ENCODE measurements at places on chromosomes 16 and 17. TPM values are rescaled to one million over a fixed set of nuclear protein-coding genes. Genes with fewer than 3 reads are reported as not detected.

DNA sequence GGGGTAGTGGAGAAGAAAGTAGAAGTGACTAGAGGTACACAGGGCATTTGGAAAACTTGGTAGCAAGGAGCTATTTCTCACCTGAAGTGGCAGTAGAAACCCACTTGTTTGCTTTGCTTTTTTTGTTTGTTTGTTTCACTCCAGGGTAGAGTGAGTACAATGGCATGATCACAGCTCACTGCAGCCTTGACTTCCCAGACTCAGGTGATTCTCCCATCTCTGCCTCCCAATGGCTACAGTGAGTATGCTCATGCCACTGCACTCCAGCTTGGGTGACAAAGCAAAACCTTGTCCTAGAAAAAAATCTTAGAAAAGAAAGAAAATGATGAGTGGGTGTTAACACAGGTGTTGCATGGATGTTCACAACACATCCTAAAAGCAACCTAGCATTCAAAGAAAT, 40.4 kb downstream of the SCNN1G start:
- H3K27ac ChIP-seq, result no peak overlapping the region
- no peaks in the 10 kb centered on the region for H3K27me3 ChIP-seq
- H3K4me1 ChIP-seq, result no peaks in the 10 kb centered on the region
- H3K36me3 ChIP-seq, result no peaks in the 10 kb centered on the region
- no peak for DNase-seq

DNA sequence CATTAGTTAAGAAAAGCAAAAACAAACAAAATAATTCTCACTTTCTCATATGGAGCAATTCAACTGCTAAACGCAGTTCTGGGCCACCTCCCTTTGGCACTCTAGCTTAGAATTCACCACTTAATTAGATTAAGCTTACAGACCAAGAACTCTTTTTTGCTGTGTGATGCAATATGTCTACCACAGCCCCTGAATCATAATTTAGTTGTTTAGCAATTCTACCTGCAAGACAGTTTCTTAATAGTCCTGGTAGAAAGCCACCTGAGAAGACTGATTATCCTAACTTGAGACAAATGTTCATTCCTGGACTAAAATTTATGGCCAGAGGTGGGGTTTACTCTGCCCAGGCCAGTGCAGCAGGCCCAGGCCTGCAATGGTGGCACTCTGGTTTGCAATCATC, 205.9 kb downstream of the HS3ST3A1 start:
- no peak overlapping the region for H3K4me3 ChIP-seq
- H3K27me3 ChIP-seq, result no peaks in the 10 kb centered on the region
- DNase-seq, result no peak
- H3K27ac ChIP-seq, result no peak overlapping the region
- H3K36me3 ChIP-seq, result no peaks in the 10 kb centered on the region

DNA sequence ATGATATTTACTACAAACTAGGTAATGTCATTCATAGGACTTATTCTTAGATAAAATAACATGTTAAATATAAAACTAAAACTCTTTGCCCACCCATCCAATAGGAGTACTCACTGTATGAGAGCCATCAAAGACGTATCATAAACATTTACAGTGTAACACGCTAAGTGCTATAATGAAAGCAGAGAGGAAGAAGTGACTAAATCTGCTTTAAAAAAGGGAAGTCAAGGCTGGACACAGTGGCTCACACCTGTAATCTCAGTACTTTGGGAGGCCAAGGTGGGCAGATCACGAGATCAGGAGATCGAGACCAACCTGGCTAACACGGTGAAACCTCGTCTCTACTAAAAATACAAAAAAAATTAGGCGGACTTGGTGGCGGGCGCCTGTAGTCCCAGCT, 32.4 kb downstream of the SPAG9 start:
- no peaks in the 10 kb centered on the region for H3K4me1 ChIP-seq
- no peak overlapping the region for H3K27ac ChIP-seq
- no peak for DNase-seq
- no peaks in the 10 kb centered on the region for H3K36me3 ChIP-seq
- H3K4me3 ChIP-seq, result no peak overlapping the region

DNA sequence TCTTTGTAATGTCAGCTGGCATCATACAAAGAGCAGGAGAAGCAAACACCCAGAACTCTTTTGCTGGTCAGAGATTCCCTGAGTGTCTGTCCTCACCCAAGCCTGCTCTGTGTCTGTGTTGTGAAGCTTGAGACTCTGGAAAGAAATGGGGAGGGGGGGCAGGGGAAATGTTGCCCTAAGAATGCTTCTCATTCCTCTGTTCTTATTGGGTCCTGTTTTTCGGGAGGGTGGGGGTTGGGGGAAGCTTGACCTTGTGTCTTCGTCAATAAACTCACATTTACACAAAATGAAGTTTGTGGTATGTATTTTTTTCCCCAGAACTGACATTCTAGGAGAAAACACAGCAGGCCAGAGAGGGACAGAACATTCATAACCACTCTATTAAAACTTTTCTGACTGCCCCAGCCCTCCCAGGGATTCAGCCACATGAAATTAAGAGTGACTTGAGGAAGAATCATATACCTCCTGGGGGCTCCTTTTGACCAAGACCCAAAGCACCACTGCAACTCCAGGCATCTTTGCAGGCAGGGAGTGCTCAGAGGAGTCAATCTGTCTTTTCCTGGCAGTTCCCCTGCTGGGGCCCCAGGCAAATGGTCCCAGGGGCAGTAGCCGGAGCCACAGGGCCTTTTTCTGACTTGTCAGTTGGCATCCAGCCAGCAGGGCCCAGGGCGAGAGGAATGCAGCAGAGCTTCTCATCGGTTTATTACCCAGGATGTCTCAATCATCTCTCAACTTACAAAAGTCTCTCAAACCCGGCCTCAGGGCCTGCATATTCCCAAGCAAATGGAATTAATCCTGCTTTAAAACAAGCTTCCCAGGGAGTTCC, 5.1 kb upstream of the RASL10B start:
- no peaks in the 10 kb centered on the region for H3K4me1 ChIP-seq
- H3K27ac ChIP-seq, result peak overlapping the region; percentile 5
- H3K27me3 ChIP-seq, result no peaks in the 10 kb centered on the region
- no peak overlapping the region for H3K4me3 ChIP-seq

- DNase-seq, result no peak
- H3K27me3 ChIP-seq, result no peaks in the 10 kb centered on the region
- H3K4me1 ChIP-seq, result no peaks in the 10 kb centered on the region
- no peak overlapping the region for H3K27ac ChIP-seq
- no peak overlapping the region for H3K4me3 ChIP-seq
- H3K36me3 ChIP-seq, result no peaks in the 10 kb centered on the region
Observed at GRCh38 chr16:58960484-58960883, 226.4 kb upstream of the GOT2 start.

DNA sequence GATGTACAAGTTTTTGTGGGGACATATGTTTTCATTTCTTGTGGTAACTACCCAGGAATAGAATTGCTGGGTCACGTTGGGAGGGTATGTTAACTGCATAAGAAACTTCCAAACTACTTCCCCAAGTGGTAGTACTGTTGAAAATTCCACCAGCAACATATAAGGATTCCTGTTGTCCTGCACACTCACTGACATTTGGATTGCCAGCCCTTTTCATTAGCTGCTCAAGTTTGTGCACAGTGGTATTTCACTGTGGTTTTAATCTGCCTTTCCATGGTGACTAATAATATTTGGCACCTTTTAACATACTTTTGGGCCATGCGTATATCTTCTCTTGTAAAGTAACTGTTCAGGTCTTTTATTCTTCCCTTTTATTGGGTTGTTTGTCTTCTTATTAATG, 103.3 kb downstream of the GNAO1 start:
- H3K4me1 ChIP-seq, result peaks cover 21% of the 10 kb centered on the region
- no peak overlapping the region for H3K4me3 ChIP-seq
- H3K27me3 ChIP-seq, result no peaks in the 10 kb centered on the region
- H3K36me3 ChIP-seq, result no peaks in the 10 kb centered on the region
- H3K27ac ChIP-seq, result no peak overlapping the region

DNA sequence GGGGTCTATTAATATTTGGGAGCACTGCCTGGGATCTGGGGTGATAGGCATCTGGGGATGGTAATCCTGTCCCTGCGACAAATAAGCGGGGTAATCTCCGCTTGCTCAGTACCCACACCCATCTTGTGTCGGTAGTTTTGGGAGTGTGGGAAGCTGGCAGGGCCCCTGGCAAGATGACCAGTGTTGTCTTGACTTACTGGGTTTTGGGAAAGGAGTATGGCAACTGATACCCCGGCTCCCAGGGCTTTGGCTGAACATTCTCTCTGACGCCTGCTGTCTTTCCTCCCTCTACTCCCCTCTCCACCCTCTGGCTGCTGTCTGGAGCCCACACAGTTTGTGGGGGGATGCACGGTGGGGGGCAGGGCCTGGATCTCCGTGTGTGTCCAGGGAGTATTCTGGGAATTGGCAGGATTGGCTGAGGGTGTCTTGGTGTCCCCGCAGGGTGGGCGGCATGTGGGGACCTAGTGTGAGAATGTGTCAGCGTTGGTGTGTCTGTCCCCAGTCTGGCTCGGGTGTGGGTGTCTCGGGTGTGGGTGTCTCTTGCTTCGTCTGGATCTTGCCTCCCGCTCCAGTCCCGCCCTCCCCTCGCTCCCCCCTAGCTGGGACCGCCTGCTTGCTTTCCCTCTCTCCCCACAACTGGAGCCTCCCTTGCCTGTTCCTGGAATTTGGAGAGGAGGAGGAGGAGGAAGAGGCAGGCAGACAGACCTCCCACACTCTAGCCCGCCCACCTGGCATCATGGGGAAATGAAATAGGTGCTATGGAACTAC, 12.0 kb downstream of the RARA start:
- peak overlapping the region; percentile 98 for H3K27ac ChIP-seq
- no peaks in the 10 kb centered on the region for H3K27me3 ChIP-seq
- peak overlapping the region; percentile 41 for H3K4me3 ChIP-seq
- H3K4me1 ChIP-seq, result peaks cover 91% of the 10 kb centered on the region

GRCh38 chr16:84629580-84629979, 11.7 kb upstream of the COTL1 start:
- H3K4me3 ChIP-seq, result no peak overlapping the region
- H3K27ac ChIP-seq, result no peak overlapping the region
- no peaks in the 10 kb centered on the region for H3K36me3 ChIP-seq
- DNase-seq, result peak; percentile 23

DNA sequence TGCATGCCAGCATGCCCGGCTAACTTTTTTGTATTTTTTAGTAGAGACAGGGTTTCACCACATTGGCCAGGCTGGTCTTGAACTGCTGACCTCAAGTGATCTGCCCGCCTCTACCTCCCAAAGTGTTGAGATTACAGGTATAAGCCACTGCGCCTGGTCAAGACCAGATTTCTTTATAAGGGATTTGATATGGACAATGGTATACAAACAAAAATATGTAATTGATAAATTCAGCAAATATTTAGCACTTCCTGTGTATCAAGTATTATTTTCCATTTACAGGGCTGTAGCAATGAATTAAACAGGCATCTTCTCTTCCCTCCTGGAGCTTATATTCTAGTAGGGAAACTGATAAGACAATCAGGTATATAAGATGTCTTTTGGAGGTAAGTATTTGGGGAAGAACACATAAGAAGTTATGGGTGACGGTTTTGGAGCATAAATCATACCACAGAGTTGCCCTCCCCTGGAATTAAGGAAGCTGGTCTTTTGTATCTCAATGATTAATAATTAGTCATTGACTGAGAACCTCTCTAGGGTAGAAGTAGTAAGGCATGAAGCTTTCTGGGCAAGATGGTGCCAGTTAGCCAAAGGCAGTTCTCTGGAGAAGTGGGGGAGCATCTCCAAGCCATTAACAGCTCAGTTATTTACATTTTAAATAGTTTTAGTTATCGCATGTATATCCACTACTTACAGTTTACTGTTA, 35.8 kb downstream of the TANC2 start:
- H3K4me1 ChIP-seq, result no peaks in the 10 kb centered on the region
- H3K27me3 ChIP-seq, result no peaks in the 10 kb centered on the region
- no peak overlapping the region for H3K4me3 ChIP-seq
- no peak overlapping the region for H3K27ac ChIP-seq

GRCh38 chr16:78434401-78434800, 334.9 kb downstream of the WWOX start:
- no peaks in the 10 kb centered on the region for H3K36me3 ChIP-seq
- no peaks in the 10 kb centered on the region for H3K27me3 ChIP-seq
- no peak overlapping the region for H3K27ac ChIP-seq
- no peak for DNase-seq

- no peaks in the 10 kb centered on the region for H3K4me1 ChIP-seq
- H3K36me3 ChIP-seq, result no peaks in the 10 kb centered on the region
- no peak for DNase-seq
- no peak overlapping the region for H3K4me3 ChIP-seq
- H3K27ac ChIP-seq, result no peak overlapping the region
Observed at GRCh38 chr17:66214884-66215528, 14.2 kb downstream of the APOH start.

DNA sequence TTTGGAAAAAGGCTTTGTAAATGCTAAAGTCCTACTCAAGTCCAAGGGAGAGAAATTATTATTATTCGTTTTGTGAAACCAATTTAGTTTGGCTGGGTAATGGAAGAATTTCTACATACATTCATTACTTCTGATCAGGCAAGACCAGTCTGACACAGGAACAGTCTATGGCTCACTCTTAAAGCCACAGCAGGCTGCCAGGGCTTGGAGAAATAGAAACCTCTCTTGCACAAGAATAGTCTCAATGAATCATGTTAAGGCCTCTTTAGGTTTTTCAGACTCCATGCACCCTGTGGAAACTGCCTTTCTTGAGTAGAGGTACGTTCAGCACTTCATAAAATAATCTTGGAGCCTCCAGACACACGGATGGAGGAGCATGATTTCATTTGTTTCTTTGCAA, 167.7 kb downstream of the IRX3 start:
- no peak overlapping the region for H3K4me3 ChIP-seq
- no peak for DNase-seq
- H3K36me3 ChIP-seq, result no peaks in the 10 kb centered on the region
- no peaks in the 10 kb centered on the region for H3K27me3 ChIP-seq

DNA sequence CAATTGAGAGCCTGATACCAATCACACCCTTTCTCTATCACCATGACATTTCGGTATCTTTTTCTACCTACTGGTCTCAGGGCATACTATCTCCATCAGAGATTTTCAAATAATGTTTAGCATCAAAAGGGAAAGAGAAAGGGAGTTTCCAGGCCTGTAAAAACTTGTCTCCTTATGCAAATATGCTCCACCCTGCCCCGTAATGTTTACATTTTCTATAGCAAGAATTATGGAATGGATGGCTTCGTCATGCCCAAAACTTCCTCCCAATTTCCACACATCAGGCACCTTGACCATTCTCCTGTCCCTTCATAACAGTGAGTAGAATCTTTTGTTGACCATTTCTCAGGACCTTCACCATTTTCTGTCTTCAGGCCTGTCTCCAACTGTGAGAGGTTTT, 30.9 kb upstream of the HLF start:
- no peak overlapping the region for H3K27ac ChIP-seq
- no peaks in the 10 kb centered on the region for H3K27me3 ChIP-seq
- no peak overlapping the region for H3K4me3 ChIP-seq

GRCh38 chr16:5580296-5580695, 482.7 kb upstream of the EEF2KMT start:
- no peaks in the 10 kb centered on the region for H3K36me3 ChIP-seq
- no peak for DNase-seq
- no peaks in the 10 kb centered on the region for H3K4me1 ChIP-seq
- H3K27ac ChIP-seq, result no peak overlapping the region

The CTRB1 gene
- not detected for total RNA-seq

The HOXB4 gene
- total RNA-seq, result 1.8 TPM

The HSF5 gene
- not detected for total RNA-seq

The VTN gene
- total RNA-seq, result 0.57 TPM

The TENT4B gene
- 26.0 TPM for total RNA-seq

Data from Peyer's patch (tissue), 4 donors.